ENCODE measurements at places on chromosomes 7 and 10.

DNA sequence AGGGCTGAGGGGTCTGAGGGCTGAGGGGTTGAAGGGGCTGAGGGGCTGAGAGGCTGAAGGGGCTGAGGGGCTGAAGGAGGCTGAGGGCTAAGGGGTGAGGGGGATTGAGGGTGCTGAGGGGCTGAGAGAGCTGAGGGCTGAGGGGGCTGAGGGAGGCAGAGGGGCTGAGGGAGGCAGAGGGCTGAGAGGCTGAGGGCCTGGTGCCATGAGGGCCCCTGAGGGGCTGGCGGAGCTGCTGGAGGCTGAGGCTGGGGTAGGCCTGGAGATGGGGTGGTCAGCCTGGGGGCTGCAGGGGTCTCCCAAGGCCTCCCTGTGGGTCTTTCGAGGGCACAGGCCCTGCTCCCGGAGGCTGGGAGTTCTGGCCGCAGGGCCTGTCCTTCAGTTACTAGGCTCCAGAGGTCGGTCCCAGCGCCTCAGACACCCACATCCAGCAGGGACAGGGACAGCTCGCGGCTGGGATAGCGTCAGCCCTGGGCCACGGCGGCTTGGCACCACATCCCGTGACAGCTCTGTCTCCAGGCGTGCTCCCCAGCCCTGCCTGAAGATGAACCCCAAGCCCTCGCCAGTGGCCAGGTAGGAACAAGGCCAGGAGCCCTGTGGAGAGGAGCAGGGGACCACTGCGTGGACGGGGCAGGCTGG is 16.9 kb downstream of the MYO1G start:
- no peak for DNase-seq

GRCh38 chr7:40520986-40521738 is 386.4 kb downstream of the SUGCT start:
- no peak for DNase-seq

- peak; percentile 14 for DNase-seq
Observed at GRCh38 chr7:64183126-64183742, 23.8 kb upstream of the ZNF735 start.

DNA sequence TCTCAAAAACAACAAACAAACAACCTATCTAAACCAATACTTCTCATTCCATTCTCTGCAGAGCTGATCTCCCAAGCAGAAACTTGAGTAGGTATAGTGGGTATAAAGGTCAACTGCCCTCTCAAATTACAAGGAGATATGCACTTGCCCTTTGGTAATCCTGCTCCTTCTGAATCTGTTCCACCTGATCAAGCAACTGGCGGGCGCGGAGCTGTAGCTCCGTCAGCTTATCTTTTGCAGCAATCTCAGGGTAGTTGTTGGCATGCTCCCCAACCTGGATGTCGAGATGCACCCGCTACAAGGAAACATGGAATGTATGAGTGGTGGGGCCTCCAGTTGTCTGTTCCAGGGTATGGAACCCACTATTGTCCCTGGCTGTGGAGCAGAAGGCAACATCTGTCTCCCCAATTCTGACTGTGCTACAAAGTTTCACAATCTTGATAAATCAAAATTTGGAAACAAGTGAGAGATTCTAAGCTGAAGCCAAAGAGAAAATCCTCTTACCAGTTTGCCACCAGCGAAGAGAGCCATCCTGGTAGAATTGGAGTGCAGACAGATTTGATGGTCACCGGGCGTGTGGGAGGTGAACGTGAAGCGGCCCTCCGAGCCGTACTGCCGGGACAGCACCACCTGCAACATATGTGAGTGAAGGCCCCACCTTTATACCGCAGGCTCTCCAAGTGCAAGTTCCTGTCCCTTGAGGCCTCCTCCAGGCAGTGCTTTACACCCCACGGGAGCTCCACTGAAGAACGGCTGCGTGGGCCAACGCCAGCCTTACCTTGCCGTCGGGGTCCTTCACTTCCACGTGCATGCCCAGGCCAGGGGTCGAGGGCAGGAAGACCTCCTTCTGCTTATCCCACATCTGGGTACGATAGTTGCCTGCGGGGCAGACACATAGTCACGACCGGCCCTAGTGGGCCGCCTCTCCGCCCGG is 819 bp downstream of the TMED4 start:
- DNase-seq: no peak

DNA sequence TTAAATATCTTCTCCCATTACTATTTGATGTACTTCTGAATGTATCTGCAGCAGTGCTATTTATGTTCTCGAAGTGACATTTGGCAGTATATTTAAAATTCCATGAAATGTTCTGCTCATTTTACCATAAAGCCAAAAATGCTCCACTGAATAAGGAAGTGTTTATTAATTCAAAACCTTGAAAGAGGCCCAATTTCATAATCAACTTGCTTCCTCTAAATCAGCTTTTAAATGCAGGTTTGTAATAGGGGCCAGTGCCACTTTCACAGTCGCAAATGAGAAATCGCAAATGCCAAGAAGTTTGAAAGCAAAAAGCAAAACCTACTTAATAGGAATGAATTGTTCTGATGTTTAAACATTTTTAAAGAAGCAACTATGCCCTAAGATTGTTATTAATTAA is 11.4 kb downstream of the NHLRC2 start:
- DNase-seq: no peak

DNA sequence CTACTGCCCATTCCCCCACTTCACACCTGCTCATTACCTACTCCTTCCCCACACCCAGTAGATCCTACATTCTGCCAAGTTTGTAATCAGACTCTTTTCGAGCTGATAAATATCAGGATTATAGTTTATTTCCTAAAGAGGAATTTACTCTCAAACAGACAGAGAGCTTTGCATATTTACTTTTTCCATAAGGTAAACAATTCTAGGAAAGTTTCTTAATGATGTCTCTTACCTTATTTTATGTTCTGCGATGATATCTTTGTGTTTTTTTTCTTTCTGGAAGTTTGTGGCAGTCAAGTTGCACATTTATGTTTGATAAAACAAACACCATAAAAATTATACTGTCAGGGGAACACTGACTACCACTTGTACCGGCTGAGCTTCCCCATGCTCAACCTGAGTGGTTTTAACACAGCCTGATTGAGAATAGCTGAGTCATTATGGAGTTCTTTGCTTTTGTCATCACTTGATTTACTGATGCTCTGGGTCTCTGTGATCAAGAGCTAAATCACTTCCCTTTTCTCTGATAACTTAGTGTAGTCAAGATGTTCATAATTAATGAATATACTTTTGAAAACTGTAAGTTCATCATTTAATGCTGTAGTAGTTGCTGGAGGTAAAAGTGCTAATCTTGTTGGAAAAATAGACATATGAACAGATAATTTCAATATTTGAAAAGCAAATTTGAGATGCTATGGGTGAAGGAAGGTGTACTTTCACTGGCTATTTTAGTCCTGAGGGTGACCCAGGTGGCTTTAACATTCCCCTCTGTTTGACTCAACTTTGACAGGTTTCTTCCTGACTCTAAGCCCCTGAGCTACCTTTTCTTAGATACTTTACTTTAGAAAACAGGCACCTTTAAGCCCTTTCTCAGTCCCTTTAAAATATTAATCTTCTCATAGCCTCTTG is 1034.5 kb upstream of the LRRTM3 start:
- DNase-seq: no peak

Data from stimulated activated CD8-positive, alpha-beta memory T cell treated with anti-CD3 and anti-CD28 coated beads, Interleukin-4, amount 100 ng/mL, for 4 hours (primary cell).